ENCODE measurements at places on chromosomes 16 and 17.

GRCh38 chr16:53768593-53768992 is 64.6 kb downstream of the FTO start:
- peak; percentile 89 for ATAC-seq

DNA sequence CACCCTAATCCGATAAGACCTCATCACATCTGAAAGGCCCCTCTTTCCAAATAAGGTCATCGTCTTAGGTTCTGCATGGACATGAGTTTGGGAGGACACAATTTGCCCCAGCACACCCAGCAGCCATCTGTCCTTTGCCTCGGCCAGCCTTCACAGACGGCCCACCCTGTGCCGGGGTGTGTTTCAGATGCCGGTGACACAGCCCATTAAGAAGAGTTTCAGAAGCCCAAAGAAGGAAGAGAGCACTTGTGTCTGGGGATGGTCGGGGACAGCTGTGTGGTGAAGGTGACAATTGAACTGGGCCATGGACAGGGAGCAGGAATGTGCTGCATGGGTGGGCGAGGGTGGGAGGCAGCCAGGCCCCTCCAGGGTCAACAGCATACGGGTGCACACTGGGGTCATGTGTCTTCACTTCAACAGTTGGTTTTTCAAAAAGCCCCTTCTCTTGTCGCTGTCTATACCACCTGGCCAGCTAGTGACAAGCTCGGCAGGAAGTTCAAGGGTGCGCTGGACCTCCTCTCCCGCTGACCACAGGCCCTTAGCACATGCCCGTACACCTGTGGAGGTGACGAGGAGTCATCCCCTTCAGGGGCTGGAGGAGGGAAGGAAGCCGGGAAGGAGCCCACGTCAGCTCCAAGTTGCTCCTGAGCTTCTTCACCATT is 183.1 kb downstream of the C16orf95 start:
- no peak for ATAC-seq

- no peak for ATAC-seq
Measured at GRCh38 chr16:87790292-87791100, 24.7 kb upstream of the KLHDC4 start.

DNA sequence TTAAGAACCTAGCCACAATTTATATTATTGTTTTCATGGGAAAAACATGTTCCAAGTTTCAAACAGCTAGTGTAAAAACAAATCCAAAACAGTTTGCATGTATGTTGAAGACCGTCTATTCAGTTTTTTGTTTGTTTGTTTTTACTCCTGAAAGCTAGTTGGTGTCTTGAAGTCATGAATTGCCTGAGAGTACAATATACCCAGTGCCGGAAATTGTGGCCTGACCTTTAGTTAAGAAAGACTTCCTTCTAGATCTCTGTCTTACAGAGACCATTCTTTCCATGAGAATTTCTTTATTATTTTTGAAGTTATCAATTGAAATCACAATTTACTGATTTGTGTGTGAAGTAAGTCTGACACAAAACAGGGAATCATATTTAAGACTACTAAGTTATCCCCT is 474.8 kb downstream of the KCNJ2 start:
- no peak for ATAC-seq

- ATAC-seq: no peak
Measured at GRCh38 chr17:52837492-52837891, 679.0 kb upstream of the CA10 start.

GRCh38 chr17:37274461-37274860 is 101.3 kb upstream of the C17orf78 start:
- no peak for ATAC-seq

GRCh38 chr16:2022723-2023091 is 3.1 kb downstream of the NPW start:
- peak; percentile 44 for ATAC-seq

GRCh38 chr17:9236286-9237052 is 215.2 kb downstream of the NTN1 start:
- no peak for ATAC-seq

DNA sequence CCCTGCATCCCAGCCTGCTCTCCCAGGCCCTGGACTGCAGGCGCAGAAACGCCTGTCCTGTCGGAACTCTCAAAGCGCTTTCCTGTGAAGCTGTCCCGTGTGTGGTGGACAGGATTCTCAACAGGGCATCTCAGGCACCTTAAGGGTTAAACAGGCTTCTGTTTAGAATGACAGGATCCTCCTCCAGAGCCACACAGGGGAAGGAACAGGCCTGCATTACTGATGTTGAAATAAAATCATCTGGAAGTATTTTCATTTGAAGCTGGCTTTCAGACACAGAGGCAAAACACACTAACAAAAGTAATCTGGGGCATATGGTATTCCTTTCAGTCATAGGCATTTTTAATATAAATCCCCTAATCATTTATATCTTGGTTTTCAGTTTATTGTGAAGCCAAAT is 7.4 kb downstream of the HS3ST3A1 start:
- no peak for ATAC-seq

GRCh38 chr16:4280625-4281024 is 7.8 kb upstream of the TFAP4 start:
- no peak for ATAC-seq

DNA sequence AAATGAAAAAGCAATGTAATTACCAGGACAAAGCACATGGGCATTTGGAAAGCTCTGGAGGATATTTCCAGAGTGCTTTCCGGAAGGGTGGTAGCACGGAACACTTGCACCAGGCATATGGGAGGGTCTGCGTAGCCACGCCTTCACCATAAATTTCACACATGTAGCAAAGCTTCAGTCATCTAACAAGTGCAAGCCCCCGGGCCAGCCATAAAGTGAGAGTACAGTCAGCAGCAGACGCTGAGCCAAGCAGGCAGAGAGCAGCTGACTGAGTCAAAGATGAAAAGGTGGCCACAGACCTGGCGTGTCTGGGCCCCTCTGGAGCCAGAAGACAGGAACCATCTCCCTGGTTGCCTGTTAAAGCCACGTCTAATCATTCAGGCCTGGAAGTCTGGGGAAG is 130.6 kb downstream of the SEC14L1 start:
- no peak for ATAC-seq

DNA sequence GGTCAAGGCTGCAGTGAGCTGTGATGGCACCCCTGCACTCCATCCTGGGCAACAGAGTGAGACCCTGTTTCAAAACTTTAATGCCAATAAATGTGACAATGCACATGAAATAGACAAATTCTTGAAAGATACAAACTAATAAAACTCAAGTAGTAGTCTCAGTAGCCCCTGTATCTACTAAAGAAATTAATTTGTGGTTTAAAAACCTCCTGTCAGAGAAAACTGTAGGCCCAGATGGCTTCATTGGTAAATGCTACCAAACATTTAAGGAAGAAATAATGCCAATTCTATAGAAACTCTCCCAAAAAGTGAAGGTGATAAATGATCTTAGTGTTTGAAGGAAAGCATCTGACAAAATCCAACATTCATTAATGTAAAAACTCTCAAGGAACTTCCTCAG is 16.8 kb downstream of the AKTIP start:
- ATAC-seq: no peak

GRCh38 chr17:28345419-28346198 is 10.0 kb downstream of the TNFAIP1 start:
- no peak for ATAC-seq

- ATAC-seq: peak; percentile 15
Measured at GRCh38 chr17:40552806-40553693, 12.2 kb downstream of the CCR7 start.

DNA sequence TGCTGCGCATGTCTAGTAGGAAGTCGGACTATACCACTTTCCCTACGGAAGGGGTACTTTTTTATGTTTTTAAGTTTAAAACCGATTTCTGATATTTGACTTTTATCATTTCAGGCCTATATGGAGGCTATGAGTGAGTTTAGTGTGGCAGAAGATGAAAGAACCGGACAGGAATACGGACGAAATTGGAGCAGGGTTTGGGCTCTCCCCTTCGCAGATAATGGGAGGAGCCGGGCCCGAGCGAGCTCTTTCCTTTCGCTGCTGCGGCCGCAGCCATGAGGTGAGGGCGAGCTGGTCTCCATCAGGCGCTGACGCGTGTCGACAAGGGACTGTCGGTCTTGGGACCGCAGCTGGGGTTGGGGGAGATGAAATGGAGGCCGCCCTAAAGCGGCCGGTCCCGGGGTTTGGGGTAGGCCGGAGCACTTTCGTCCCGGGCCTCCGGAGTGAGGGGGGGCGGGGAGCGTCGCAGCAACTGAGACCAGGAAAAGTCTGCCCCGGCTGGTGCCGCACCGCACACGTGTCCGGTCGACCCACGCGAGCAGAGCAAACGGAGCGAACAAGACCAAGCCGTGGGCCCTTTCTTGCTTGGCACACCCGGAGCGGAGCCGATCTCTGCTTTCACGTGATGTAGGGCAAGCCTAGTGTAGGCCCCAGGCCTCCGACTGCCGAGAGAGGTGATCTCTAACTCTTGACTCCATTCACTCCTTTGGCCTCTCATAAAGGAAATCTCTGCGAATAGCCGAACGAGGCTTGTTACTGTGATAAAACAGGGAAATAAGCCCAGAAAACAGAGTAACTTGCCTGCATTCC is at the start of gene RPL19:
RPL19 (plus strand) TSS at position 214 of the 810 bp plus-strand sequence; CDS start at position 276, 62 bp downstream.
- peak; percentile 73 for ATAC-seq

GRCh38 chr16:31400191-31400590 is 7.1 kb downstream of the ITGAD start:
- ATAC-seq: peak; percentile 6

DNA sequence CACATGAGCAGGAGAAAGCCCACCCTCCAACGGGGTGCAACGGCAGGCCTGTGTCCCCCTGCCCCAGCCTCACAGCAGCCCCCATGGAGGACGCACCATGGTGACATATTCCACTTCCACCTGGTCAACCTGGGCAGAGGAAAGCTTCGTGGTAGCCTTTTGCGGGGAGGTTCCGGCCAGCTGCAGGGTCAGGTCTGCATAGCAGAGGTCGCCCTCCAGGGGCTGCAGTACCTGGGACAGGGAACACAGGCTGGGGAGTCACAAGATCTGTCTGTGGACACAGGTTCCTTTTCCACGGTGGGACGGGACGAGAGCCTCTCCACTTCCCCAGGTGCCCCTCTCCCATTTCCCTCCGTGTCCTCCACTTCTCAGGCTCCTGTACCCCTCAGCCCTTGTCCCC is 17.1 kb downstream of the CD300LF start:
- ATAC-seq: no peak

- peak; percentile 49 for ATAC-seq
Measured at GRCh38 chr17:65487161-65487560, 74.3 kb downstream of the AXIN2 start.

DNA sequence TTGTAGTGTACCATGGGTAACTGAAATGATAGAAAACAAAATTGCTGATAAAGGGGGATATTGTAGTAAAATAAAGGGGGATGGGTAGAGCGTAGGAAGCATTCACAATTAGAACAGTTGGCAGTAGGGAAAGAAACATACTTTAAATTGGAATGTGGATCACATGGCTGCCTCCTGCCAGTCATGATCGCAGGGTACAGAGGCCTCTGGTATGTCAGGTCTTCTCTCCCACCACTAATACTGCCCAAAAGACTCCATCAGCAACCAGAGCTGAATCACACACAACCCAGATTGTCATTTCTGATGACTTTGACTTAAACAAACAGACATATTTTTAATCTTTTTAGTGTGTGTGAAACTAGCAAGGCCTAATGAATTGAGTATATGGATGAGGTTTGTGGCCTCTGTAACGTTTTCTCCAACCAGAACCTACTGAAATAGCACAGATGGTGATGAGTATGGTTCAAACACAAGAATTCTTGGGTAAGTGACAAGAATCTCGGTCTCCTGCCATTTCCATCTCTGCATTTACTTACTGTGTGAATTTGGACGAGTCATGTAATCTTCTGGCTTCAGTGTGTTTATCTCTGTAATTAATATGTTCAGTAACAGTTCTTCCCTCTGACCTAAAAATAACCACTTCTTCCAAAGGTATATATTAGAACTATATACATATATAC is 112.6 kb downstream of the USP22 start:
- no peak for ATAC-seq

Measured in activated T-helper 17 cell treated with anti-CD3 and anti-CD28 coated beads, Interleukin-2, amount 50 U/mL, for 72 hours (primary cell).